ENCODE measurements at places on chromosomes 6 and 20. TPM values are rescaled to one million over a fixed set of nuclear protein-coding genes. Genes with fewer than 3 reads are reported as not detected.

The LGSN gene
- 0.23 TPM for total RNA-seq

The IPCEF1 gene
- 0.54 TPM for total RNA-seq

The TP53INP2 gene
- total RNA-seq: 4.2 TPM

- no peak for DNase-seq
Measured at GRCh38 chr20:17834804-17835203, 133.8 kb downstream of the SNX5 start.

- DNase-seq: no peak
Measured at GRCh38 chr6:25981568-25982263, 19.1 kb downstream of the TRIM38 start.
